ENCODE measurements at places on chromosomes 3 and 15. TPM values are rescaled to one million over a fixed set of nuclear protein-coding genes. Genes with fewer than 3 reads are reported as not detected.

Gene IL5RA
- 0.44 TPM for total RNA-seq

Gene LPP
- 100 TPM for total RNA-seq

Gene C2CD4B
- 5.7 TPM for total RNA-seq

Gene MESD
- total RNA-seq: 31.2 TPM

Gene TIMMDC1
- total RNA-seq: 35.7 TPM

Gene SH2D7
- not detected for total RNA-seq

Gene CKMT1B
- 6.7 TPM for total RNA-seq

Gene SLC9C1
- 1.5 TPM for total RNA-seq

Gene TIGIT
- not detected for total RNA-seq

Gene LDHAL6B
- total RNA-seq: not detected

Gene RAB6B
- 38.7 TPM for total RNA-seq

Gene ROBO2
- total RNA-seq: 132 TPM

Gene SCG5
- total RNA-seq: 42.4 TPM

Gene ANAPC13
- total RNA-seq: 78.0 TPM

Gene TMF1
- 73.2 TPM for total RNA-seq

Gene RBP2
- not detected for total RNA-seq

Gene ST8SIA2
- 18.9 TPM for total RNA-seq

Gene CFAP100
- total RNA-seq: not detected

Gene PPP1R14D
- not detected for total RNA-seq

Gene DIPK2A
- total RNA-seq: 78.3 TPM

Gene TGM4
- total RNA-seq: not detected

Gene HIGD2B
- total RNA-seq: not detected

Gene FSIP1
- 4.3 TPM for total RNA-seq

Gene DUOXA2
- not detected for total RNA-seq

Gene LARP6
- total RNA-seq: 8.9 TPM

Gene CDV3
- 145 TPM for total RNA-seq

Gene IGDCC3
- 5.4 TPM for total RNA-seq

Gene APH1B
- total RNA-seq: 22.2 TPM

Gene PPP2R3A
- total RNA-seq: 25.5 TPM

Gene PLSCR4
- total RNA-seq: 46.9 TPM
